ENCODE measurements at places on chromosomes 6 and 20. TPM values are rescaled to one million over a fixed set of nuclear protein-coding genes. Genes with fewer than 3 reads are reported as not detected.

The CEP162 gene
- total RNA-seq: 3.3 TPM

The PRIM2 gene
- total RNA-seq: 69.2 TPM

The MRAP2 gene
- 4.2 TPM for total RNA-seq

The ADAM33 gene
- 3.3 TPM for total RNA-seq

The FLRT3 gene
- 3.2 TPM for total RNA-seq

The BPIFA1 gene
- not detected for total RNA-seq

The EDEM2 gene
- 26.8 TPM for total RNA-seq

The PPP1R18 gene
- total RNA-seq: 55.7 TPM

The NOTCH4 gene
- total RNA-seq: 0.96 TPM

The C2 gene
- total RNA-seq: 0.63 TPM

The STX11 gene
- total RNA-seq: not detected

The HCK gene
- total RNA-seq: 0.76 TPM

The VSTM2L gene
- 2.7 TPM for total RNA-seq

The NKX2-2 gene
- total RNA-seq: not detected

The EBF4 gene
- 2.6 TPM for total RNA-seq

The EDN1 gene
- 0.76 TPM for total RNA-seq

The GPX5 gene
- total RNA-seq: not detected

The PSORS1C1 gene
- total RNA-seq: not detected

The POLR3F gene
- 27.0 TPM for total RNA-seq

The SMIM13 gene
- 4.2 TPM for total RNA-seq

The C6orf141 gene
- 8.7 TPM for total RNA-seq

The IMPG1 gene
- not detected for total RNA-seq

The HDGFL1 gene
- not detected for total RNA-seq

The CHRNA4 gene
- 2.0 TPM for total RNA-seq

The SAPCD1 gene
- 1.8 TPM for total RNA-seq

The TREML2 gene
- not detected for total RNA-seq

The ABRACL gene
- 111 TPM for total RNA-seq

The GNAS-AS1 gene
- total RNA-seq: 0.24 TPM

The CLPSL1 gene
- not detected for total RNA-seq

The OR2B3 gene
- total RNA-seq: not detected

The BEND6 gene
- total RNA-seq: 1.8 TPM

The MTFR2 gene
- total RNA-seq: 2.6 TPM

The SNAI1 gene
- total RNA-seq: 9.4 TPM

The IP6K3 gene
- not detected for total RNA-seq

The REPS1 gene
- 64.1 TPM for total RNA-seq

The CLDN20 gene
- not detected for total RNA-seq

The MEP1A gene
- total RNA-seq: not detected

The SIRPD gene
- total RNA-seq: not detected

The RBBP8NL gene
- not detected for total RNA-seq

The HLA-DQB1 gene
- total RNA-seq: under 0.01 TPM

The HS3ST5 gene
- 0.55 TPM for total RNA-seq
